NCI-H524 treated with DMSO at 0.1 percent for 48 hours (cell line): ENCODE measurements at places on chromosomes 7 and 10.
A peak's percentile ranks its signal among the peaks of the same experiment; 100 is the strongest.

DNA sequence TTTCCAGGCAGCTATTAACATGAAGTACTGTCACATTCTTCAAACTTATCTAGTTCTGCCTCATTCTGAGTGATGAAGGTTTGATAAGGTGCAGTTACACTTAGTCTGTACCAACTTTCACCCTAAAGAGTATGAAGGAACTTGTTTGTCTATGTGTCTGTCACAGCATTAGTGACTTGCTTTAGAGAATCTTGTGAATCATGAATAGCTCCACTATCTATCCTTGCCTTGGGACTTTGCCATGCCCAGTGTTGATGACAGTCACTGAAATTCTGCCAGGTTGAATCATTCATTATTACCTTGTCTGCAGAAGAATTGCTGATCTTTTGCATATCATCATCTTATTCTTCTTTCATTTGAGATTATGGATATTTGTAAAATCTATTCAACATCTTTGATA lies 50.9 kb upstream of the A1CF start:
- DNase-seq, result no peak

DNA sequence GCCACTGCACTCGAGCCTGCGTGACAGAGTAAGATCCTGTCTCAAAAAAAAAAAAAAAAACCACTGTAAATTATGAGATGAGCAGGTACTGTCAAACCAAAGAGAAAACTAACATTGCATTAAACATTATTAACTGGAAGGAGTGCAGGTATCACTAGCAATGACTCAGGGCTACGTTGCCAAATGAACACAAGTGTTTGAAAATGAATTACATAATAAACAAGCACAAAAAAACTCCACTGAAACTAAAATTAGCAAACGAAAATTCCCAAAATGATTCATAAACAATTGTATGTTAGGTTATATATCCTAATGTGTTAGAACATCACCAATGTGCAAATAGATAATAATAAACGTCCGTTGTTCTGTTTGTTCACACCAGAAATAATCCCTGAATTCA lies 42.8 kb downstream of the NSUN6 start:
- DNase-seq, result no peak

DNA sequence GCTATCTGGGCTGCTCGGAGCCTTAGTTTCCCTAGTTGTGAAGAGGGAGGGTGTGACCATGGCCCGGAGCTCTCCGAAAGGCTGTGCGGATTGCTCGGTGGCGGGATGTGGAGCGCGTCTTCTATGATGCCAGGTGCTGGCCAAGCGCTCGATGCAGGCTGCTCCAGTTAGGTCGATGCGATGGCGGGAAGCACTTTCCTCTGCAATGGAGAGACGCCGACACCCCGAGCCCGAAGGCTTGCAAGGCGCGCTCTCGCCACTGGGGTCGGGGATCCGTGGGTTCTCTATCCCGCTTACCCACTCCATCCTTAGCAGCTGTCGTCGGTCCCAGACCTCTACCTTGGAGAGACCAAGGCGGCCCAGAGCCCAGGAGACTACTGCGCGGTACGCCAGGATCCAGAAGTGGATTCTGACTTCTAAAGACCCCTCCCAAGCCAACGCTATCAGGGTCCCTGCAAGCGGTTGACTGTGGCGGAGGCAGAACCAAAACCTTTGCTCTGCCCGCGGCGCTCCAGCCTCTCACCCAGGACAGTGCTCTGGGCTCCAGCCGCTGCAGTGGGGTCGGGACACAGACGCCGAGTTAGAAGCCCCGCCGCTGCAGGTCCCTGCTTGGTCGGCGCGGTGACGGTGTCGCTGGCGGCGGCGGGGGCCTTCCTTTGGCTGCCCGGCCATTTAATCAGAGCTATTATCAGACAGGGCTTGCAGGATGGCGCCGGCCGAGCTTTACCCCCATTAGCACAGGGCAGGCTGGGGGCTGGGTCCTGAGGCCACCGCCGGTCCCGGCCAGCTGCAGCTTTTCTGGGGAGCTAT lies 7.8 kb upstream of the TBX20 start:
- DNase-seq, result no peak

DNA sequence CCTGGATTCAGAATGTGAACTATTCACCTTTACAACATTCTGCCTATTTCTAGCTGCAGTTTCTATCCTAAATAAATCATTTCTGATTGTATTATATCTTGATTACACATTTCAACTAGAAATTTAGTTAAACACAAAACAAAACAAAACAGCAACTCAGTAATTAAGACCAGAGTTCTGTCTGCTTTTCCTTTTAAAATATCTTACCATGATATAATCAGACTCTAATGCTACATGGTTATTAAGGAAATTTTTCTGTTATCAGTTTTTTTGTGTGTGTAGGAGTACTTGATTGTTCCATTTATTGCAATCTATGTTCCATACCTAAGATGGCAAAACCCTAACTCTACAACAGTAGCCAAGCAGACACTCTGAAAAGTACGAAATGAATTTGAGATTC lies 663.3 kb downstream of the NRG3 start:
- no peak for DNase-seq

GRCh38 chr10:26700884-26701630 lies 3.6 kb downstream of the PDSS1 start:
- no peak for DNase-seq

- no peak for DNase-seq
Measured at GRCh38 chr7:5439572-5440496, 16.2 kb upstream of the TNRC18 start.

DNA sequence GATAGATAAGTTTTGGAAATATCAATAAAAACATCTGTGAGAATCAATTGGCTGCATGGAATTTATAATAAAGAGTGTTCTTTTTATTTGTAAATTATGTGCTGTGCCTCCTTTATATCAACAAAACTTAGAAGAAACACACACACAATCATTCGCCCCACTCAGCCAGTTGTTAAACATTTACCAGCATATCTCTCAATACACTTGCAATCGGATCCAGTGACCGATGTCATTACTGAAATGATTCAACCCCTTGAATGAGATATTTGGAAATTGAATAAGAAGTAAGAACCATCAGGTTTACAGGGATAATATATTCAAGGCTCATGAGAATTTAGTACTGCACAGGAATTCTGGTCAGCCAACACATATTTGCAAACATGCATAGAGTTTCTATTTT lies 35.6 kb downstream of the TAF3 start:
- DNase-seq, result no peak

DNA sequence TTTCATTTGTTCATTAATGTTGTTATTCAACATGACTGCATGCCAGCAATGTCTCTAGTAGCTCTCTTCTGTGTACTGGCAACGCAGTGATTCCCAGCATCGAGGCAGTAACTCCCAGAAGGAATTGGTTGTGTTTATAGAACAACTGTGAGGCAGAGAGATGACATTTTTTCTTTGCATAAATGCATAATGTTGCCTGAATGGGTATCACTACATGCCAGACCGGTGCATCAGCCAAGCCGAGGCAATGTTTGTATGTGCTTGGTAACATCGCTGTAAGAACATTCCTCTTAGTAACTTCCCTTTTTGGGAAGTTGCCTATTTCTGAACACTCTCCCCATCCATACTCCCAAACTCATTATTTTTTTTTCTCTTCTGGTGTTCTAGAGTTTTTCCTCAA lies 182.9 kb downstream of the HTR7 start:
- DNase-seq, result no peak

GRCh38 chr7:129308047-129308446 lies 83.2 kb downstream of the AHCYL2 start:
- no peak for DNase-seq

- no peak for DNase-seq
Measured at GRCh38 chr7:80257756-80258155, 123.1 kb downstream of the GNAI1 start.

DNA sequence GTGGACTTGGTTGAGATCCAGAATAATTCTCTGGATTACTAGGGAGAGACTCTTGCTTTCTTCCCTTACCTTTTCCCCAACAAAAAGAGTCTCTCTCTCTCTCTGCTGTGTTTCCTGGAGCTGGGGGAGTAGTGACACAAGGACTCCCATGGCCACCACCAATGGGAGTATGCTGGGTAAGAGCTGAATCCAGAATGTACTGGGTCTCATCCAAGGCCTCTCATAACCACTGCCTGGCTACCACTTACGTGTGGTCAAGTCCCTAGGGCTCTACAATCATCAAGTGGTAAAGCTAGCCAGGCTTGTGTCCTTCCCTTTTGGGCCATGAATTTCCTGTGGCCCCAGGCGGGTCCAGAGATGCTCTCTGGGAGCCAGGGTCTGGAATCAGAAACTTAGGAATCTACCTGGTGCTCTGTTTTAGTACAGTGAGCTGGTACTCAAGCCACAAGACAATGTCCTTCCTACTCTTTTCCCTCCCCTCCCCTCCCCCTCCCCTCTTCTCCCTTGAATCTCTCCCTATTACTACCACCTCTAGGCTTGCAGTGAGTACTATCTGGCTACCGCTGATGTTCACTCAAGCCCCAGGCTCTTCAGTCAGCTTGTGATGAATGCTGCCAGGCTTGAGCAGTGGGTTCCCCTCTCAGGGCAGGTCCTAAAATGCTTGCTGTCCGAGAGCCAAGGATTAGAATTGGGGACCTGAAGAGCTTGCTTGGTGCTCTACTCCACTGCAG lies 196.6 kb downstream of the BBS9 start:
- DNase-seq, result no peak

DNA sequence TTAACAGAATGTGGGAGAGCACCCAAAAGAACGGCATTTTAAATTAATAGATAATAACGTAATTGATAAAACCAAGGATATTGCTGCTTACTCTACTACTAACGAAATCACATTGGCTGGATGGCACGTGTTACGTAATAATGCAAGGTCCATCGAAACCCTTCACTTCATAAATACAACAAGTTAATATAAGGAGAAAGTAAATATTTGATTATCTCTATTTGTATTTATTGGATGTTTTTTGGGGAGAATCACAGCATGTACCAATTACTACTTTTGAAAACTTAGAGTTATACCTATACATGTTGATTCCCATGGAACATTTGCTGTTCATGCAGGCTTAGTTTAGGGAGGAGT lies 1.6 kb downstream of the PRKG1 start:
- no peak for DNase-seq

- no peak for DNase-seq
Measured at GRCh38 chr7:22579961-22580360, 80.0 kb upstream of the STEAP1B start.

GRCh38 chr7:7265081-7266075 lies 83.0 kb downstream of the C1GALT1 start:
- no peak for DNase-seq

GRCh38 chr10:130905921-130906320 lies 405.6 kb downstream of the TCERG1L start:
- no peak for DNase-seq

DNA sequence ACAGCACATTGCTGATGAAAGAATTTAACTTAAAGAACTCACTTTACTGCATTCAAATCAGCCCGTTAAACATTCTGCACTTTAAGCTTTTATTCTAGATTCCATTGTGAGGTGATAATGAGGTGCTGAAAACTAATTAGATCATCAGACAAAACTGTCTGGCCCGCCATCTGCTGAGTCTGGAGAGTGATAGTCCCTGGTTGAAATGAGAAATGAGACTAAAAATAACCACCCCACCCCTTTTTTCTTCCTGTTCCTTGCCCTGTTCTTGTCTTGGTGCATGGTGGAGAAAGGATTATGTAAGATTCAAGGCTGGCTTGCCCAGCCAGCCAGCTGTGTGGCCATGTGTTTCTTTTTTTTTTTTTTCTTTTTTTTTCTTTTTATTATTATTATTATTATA lies 277.0 kb upstream of the COBL start:
- DNase-seq, result peak; percentile 77

DNA sequence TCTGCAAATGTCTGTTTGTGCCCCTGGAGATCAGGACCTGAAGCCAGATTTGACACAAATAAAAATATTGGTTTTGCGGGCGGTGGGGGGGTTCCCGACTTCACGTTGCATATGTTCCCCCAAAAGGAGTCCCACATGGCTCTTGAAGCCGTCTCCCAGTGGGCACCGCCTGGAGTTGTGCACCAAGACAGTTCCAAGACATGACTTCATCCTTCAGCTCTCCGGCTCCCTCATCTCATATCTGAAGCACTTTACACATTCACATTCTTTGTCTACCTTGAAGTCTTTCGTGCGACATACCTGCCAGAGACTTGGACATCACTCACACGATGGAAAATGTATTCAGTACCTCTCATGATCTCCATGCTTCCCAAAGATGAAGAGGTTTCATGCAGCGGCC lies 362.8 kb upstream of the FOXK1 start:
- DNase-seq, result no peak
